Thoracic aorta (tissue), 2 donors: ENCODE measurements at places on chromosomes 2 and 18. TPM values are rescaled to one million over a fixed set of nuclear protein-coding genes. Genes with fewer than 3 reads are reported as not detected.

DNA sequence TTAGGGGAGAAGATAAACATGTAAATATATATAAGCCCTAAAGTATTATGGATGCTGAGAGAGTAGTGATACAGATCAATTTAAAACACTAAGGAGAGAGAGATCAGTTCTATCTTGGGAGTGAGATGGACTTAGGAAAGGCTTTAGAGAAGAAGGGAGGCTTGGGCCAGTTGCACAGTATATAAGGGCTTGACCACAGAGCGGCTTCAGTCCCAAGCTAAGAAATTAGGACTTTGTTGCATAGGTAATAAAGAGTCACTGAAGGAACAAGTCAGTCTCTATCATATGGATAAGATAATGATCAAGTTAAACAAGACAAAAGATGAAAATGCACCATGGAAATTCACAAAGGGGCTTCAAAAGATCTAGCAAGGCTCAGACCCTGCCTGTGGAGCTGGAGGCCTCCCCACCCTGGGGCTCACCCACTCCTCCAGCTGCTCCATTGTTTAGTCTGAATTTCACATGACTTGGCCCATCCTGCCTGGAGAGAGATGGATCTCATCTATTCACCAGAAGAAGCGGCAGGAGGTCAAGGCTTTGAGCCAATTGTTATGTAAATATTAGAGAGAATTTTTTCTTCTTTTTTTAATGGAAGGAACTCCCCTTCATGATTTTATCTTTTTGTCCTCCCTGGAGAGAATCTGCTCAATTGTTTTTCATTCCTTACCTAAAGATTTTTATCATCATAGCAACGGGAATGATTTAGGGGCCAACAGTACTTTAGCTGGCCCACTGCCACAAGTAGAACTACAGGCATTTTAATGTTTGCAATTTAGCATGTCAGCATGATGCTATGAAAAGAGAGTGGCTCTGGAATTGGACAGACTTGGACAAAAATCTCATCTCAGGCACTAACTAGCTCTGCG lies 44.0 kb downstream of the GYPC start:
- no peak for DNase-seq
- H3K4me1 ChIP-seq = peaks cover 5% of the 10 kb centered on the region
- no peak overlapping the region for H3K4me3 ChIP-seq
- H3K36me3 ChIP-seq = peaks cover 31% of the 10 kb centered on the region
- H3K27ac ChIP-seq = no peak overlapping the region

- no peaks in the 10 kb centered on the region for H3K4me1 ChIP-seq
- no peak overlapping the region for H3K4me3 ChIP-seq
- no peaks in the 10 kb centered on the region for H3K27me3 ChIP-seq
- H3K36me3 ChIP-seq = no peaks in the 10 kb centered on the region
Observed at GRCh38 chr2:10467401-10467800, 19.3 kb upstream of the ODC1 start.

- H3K4me1 ChIP-seq = no peaks in the 10 kb centered on the region
- H3K27ac ChIP-seq = no peak overlapping the region
- DNase-seq = no peak
- H3K4me3 ChIP-seq = no peak overlapping the region
- no peaks in the 10 kb centered on the region for H3K27me3 ChIP-seq
- no peaks in the 10 kb centered on the region for H3K36me3 ChIP-seq
Observed at GRCh38 chr2:99031481-99031880, 95.5 kb upstream of the CRACDL start.

- H3K27me3 ChIP-seq = no peaks in the 10 kb centered on the region
- H3K27ac ChIP-seq = peak overlapping the region; percentile 84
- DNase-seq = no peak
- H3K4me3 ChIP-seq = peak overlapping the region; percentile 79
- no peaks in the 10 kb centered on the region for H3K36me3 ChIP-seq
Observed at GRCh38 chr2:197704434-197705120, 592 bp upstream of the MARS2 start.

DNA sequence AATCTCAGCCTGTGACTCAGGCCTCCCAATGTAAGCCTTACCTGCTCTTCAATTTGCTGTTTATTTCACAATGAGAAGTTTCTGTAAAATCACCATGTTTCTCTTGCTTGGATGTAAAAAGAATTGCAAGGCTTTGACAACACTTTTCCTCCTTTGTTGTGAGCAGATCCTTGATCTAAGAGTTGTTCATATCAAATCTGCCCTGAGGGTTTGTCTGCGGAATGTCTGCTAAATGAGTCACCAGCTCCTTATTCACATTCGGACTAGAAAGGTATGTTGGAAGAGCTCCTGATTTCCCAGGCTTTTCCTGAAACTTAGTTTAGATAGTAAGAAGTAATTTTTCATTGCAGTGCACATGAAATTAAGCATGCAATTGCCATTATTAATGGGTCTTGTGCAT lies 268.2 kb upstream of the TCF4 start:
- no peak for DNase-seq
- no peaks in the 10 kb centered on the region for H3K36me3 ChIP-seq
- peaks cover 14% of the 10 kb centered on the region for H3K4me1 ChIP-seq
- no peak overlapping the region for H3K4me3 ChIP-seq
- H3K27ac ChIP-seq = no peak overlapping the region
- no peaks in the 10 kb centered on the region for H3K27me3 ChIP-seq

DNA sequence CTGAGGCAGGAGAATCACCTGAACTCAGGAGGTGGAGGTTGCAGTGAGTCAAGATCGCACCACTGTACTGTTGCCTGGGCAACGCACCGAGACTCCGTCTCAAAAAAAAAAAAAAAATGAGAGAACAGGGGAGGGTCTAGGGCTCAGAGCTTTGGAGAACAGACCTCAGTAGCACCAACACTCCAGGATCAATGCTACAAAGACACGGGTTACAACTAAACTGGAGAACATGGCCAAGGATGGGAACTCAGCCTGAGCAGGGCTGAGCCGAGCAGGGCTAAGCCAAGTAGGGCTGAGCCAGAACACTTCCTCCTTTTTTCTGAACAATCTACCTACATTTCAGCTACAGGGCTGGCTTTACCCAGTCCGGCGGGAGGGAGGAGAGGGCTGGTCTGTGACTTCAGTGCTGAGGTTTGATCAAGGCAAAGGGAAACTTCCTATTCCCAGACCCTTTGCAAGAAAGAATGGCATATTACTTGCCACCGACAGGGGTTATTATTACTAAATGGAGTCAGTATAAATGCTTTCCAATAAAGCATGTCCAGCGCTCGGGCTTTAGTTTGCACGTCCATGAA lies 2.9 kb upstream of the CASP8 start:
- peaks cover 26% of the 10 kb centered on the region for H3K4me1 ChIP-seq
- no peaks in the 10 kb centered on the region for H3K27me3 ChIP-seq
- peak overlapping the region; percentile 87 for H3K27ac ChIP-seq
- H3K36me3 ChIP-seq = no peaks in the 10 kb centered on the region

DNA sequence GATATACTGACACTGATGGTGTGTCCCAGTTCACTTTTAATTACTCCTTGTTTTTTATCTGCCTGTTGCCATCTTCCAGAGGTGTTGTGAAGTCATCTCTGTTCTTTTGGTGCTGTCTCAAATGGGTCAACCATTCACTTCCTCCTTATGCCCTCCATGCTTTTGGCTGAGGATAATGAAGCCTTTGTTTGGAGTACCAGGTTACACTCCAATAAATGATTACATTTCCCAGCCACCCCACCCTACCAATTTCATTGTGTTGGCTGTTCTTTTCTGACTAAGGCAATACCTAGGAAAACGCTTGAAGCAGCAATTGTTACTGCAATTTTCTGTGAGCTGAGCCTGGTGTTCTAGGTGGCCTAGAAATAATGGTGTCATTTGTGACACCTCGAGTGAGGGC lies 29.8 kb upstream of the ACTG2 start:
- no peak overlapping the region for H3K27ac ChIP-seq
- H3K4me3 ChIP-seq = no peak overlapping the region
- no peaks in the 10 kb centered on the region for H3K4me1 ChIP-seq
- no peak for DNase-seq
- peaks cover 56% of the 10 kb centered on the region for H3K36me3 ChIP-seq
- H3K27me3 ChIP-seq = no peaks in the 10 kb centered on the region

GRCh38 chr18:45497595-45498286 lies 117.5 kb upstream of the SLC14A2 start:
- H3K4me1 ChIP-seq = peaks cover 9% of the 10 kb centered on the region
- H3K36me3 ChIP-seq = no peaks in the 10 kb centered on the region
- H3K27me3 ChIP-seq = no peaks in the 10 kb centered on the region
- no peak overlapping the region for H3K4me3 ChIP-seq
- DNase-seq = no peak
- H3K27ac ChIP-seq = no peak overlapping the region

Gene EPHA4
- 20.4 TPM for total RNA-seq

GRCh38 chr2:105834931-105835330 lies 90.2 kb downstream of the NCK2 start:
- H3K4me3 ChIP-seq = no peak overlapping the region
- H3K27ac ChIP-seq = no peak overlapping the region
- peaks cover 6% of the 10 kb centered on the region for H3K4me1 ChIP-seq
- H3K27me3 ChIP-seq = no peaks in the 10 kb centered on the region
- H3K36me3 ChIP-seq = no peaks in the 10 kb centered on the region

GRCh38 chr2:42795841-42796301 lies 3.5 kb upstream of the HAAO start:
- H3K27me3 ChIP-seq = no peaks in the 10 kb centered on the region
- peak overlapping the region; percentile 20 for H3K4me3 ChIP-seq
- DNase-seq = no peak
- H3K36me3 ChIP-seq = no peaks in the 10 kb centered on the region
- H3K27ac ChIP-seq = peak overlapping the region; percentile 96

DNA sequence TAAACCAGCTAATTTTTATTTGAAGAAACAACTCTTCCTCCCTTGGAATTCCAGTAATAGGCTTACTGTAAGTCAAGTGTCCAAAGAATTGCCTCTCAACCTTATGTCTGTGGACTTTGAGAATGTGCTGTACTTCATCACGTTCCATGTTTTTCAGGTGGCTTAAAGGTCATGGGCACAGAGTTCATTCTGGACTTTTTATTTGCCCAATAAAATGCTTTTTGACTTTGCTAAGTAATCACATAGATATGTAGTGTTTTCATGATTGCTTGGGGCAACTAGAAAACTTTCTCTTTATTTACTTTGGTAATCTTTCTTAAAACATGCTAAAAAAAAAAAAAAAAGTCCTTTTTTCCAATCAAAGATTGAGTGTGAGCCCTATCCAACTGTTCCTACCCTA lies 10.4 kb upstream of the DNAH7 start:
- H3K4me3 ChIP-seq = no peak overlapping the region
- no peak for DNase-seq
- no peaks in the 10 kb centered on the region for H3K27me3 ChIP-seq
- no peaks in the 10 kb centered on the region for H3K36me3 ChIP-seq
- H3K4me1 ChIP-seq = peaks cover 6% of the 10 kb centered on the region

DNA sequence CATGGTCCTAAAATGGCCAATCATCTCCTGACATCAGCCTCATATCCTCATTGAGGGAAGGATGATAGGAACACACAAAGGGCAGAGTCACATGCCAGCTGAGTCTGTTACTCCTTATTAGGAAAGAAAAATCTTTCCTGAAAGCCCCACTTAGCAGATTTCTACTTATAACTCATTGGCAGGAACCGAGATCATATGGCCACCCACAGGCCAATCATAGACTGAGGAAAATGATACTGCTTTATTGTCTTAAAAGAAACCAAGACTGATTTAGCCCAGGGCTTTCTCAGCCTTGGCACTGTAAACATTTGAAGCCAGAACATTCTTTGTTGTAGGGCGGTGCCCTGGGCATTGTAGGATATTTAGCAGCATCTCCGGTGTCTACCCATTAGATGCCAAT lies 18.7 kb downstream of the GKN2 start:
- no peaks in the 10 kb centered on the region for H3K27me3 ChIP-seq
- no peak for DNase-seq
- no peak overlapping the region for H3K4me3 ChIP-seq
- H3K36me3 ChIP-seq = no peaks in the 10 kb centered on the region
- H3K4me1 ChIP-seq = peaks cover 19% of the 10 kb centered on the region

Gene NXPH2
- not detected for total RNA-seq

Gene NEU2
- not detected for total RNA-seq

Gene ITM2C
- total RNA-seq = 65.5 TPM

Gene CDH19
- 31.6 TPM for total RNA-seq

- H3K4me1 ChIP-seq = peaks cover 6% of the 10 kb centered on the region
- H3K36me3 ChIP-seq = no peaks in the 10 kb centered on the region
- no peak overlapping the region for H3K27ac ChIP-seq
- no peak for DNase-seq
Observed at GRCh38 chr2:10348891-10349290, 46.2 kb downstream of the HPCAL1 start.

DNA sequence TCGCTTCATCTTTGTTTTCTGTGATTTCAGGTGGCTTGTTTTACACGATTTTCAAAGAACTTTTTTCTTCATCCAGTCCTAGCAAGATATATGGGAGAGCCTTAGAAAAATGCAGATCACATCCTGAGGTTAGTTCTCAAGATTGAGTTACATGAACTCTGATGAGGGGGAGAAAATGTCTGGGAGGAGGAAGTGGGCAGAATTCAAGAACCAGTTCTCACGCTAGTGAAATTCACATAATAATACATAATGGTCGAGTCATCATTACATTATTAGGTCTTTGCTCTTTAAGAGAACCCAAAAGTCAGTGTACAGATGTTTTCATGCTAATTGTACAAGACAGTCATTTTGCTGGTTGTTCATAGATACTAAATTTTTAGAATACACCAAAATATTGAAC lies 7.0 kb downstream of the TIMM21 start:
- DNase-seq = no peak
- no peaks in the 10 kb centered on the region for H3K27me3 ChIP-seq
- H3K36me3 ChIP-seq = peaks cover 35% of the 10 kb centered on the region
- no peak overlapping the region for H3K4me3 ChIP-seq
- no peaks in the 10 kb centered on the region for H3K4me1 ChIP-seq

DNA sequence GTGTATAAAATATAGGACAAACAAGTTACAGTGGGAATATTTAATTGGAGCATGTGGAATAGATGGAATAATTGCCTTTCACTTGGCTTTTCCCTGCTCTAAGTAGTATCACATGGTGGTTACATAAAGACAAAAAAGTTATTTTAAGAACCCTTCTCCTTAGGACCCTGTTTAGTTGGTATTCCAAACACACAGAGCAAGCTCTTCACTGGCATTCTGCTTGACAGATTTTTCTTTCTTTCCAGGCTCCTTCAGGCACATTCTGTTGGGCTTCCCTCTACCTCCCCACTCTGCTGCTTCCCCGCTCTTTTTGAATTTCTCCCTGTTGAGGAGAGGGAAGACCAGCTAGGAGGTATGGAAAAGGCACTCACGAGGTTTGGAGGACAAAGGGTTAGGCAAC lies 29.0 kb upstream of the DARS1 start:
- no peaks in the 10 kb centered on the region for H3K27me3 ChIP-seq
- H3K4me3 ChIP-seq = no peak overlapping the region
- H3K4me1 ChIP-seq = no peaks in the 10 kb centered on the region
- no peak for DNase-seq

- peak overlapping the region; percentile 94 for H3K27ac ChIP-seq
- peaks cover 16% of the 10 kb centered on the region for H3K4me1 ChIP-seq
- H3K4me3 ChIP-seq = peak overlapping the region; percentile 84
- H3K27me3 ChIP-seq = no peaks in the 10 kb centered on the region
- peak; percentile 40 for DNase-seq
Observed at GRCh38 chr18:2570772-2571199, 519 bp downstream of the METTL4 start.

- H3K27me3 ChIP-seq = no peaks in the 10 kb centered on the region
- H3K36me3 ChIP-seq = no peaks in the 10 kb centered on the region
Observed at GRCh38 chr2:178066890-178067669, 5.5 kb downstream of the PDE11A start.

GRCh38 chr2:101823859-101824258 lies 126.4 kb downstream of the MAP4K4 start:
- DNase-seq = no peak
- no peak overlapping the region for H3K4me3 ChIP-seq

Gene SERPINB2
- 9.3 TPM for total RNA-seq

GRCh38 chr18:70228536-70228935 lies 23.0 kb upstream of the RTTN start:
- H3K36me3 ChIP-seq = no peaks in the 10 kb centered on the region
- no peak overlapping the region for H3K4me3 ChIP-seq
- H3K4me1 ChIP-seq = no peaks in the 10 kb centered on the region

GRCh38 chr2:45813003-45813941 lies 161.8 kb downstream of the PRKCE start:
- no peak overlapping the region for H3K4me3 ChIP-seq
- peaks cover 3% of the 10 kb centered on the region for H3K4me1 ChIP-seq
- no peaks in the 10 kb centered on the region for H3K27me3 ChIP-seq
